ENCODE measurements at places on chromosomes 6 and 20.

DNA sequence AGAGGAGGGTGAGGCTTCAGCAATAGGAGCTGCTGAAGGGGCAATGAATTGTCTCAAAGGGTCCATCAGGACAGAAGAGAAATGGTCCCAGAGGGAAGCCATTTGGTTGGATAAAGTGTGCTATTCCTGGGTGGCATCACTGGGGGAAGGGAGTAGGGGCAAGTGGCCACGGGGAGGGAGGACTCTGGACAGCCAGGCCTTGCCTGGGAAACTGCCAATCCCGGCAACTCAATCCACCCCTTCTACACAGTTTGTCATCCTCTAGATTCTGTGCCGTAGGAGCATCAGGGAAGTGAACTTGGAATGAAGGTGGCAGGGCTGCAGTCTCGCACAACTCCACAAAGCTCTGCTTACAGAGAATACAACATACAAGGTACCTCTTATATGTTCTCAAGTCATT lies 59.5 kb upstream of the RIPOR2 start:
- no peak for DNase-seq

DNA sequence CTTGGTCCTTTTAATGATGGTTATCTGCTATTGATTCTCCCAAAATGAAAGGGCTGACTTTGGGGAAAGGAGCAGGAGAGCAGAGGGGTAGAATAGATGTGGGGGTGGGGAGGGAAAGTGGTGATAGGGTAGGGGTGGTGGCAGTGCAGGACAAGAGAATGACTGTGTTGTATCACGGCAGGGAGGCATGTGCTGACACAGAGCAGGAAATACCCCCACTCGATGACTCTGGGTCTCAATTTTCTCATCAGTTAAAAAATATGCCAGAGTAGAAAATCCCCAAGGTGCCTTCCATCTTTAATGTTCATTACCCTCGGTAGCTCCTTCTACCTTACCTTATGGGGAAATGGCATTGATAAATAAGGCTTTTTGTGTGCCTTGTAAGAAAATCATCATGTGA lies 79.0 kb upstream of the ATXN1 start:
- no peak for DNase-seq

DNA sequence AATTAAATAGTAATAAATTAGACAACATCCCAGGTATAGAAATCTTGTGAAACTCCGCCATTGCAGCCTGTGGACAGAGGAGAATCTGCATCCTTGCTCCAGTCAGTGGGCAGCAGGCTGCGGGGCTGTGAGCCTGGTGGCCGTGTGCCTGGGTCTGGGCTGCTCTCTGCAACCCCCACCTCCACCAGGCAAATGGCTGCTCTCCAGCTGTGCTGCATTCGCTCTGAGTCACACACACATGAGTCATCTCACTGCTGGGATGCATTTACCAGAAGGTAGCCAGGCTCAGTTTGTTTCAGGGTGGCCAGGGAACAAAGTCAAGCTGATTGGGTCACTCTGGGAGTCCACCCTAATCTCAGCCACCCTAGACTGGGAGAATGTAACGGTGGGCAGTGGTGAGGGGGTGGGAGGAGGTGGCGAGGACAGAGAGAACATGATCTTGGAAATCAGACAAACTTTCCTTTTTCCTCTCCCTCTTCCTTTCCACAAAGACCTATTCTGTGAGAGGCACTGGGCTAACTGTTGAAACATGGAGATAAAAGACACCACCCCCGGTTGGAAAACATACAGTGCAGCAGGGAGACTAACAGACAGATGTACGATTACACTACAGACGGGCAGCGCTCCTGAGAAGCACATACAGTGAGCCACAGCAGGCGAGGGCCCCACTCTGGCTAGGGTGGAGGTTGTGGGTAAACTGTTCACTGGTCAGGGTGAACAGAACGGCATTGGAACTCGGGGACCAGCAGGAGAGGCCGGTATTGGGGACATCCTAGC lies 59.2 kb downstream of the TRAM2 start:
- peak; percentile 98 for DNase-seq

GRCh38 chr6:39847221-39847620 lies 55.0 kb downstream of the DAAM2 start:
- DNase-seq: peak; percentile 48

GRCh38 chr20:63745424-63745805 lies 5.8 kb downstream of the SLC2A4RG start:
- no peak for DNase-seq

- peak; percentile 93 for DNase-seq
Observed at GRCh38 chr6:37547564-37548061, 47.9 kb upstream of the CCDC167 start.

DNA sequence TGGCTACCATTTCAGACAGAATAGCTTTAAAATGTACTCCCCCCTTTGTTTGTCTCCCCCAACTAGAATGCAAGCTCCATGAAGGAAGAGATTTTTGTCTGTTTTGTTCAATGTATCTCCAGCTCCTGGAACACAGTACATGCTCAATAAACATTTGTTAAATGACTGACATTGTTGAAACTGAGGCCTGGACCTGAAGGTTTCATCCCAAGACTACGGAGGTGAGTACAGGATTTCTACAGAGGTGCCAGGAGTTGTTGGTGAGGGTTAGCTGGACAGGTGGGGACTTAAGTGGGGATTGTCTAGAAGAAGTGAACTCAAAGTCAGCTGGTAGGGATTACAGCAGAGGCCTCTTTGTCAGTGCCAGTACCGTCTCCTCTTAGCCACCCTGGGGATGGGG lies 19.4 kb downstream of the VEGFA start:
- DNase-seq: no peak

DNA sequence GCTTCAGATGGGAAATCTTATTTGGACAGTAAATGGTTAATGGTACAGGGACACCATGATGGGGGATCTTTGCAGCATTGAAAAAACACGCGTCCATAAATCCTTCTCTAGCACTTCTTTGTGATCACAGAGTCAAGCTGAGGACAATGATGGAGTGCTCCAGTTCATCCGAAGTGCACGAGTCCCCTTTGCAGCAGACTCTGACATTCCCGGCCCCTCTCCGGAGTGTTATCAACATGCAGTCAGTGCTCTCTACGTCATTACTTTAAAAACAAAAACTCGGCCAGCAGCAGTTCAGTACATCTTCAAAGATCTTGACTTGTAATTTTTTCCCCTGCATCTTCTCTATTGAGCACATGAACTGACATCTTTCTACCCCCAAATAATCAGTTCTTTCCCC lies 185.5 kb upstream of the AKAP12 start:
- DNase-seq: peak; percentile 84

GRCh38 chr6:11824986-11825385 lies 46.4 kb upstream of the ADTRP start:
- no peak for DNase-seq

GRCh38 chr6:128570680-128571063 lies 50.3 kb upstream of the PTPRK start:
- DNase-seq: no peak

- DNase-seq: peak; percentile 13
Observed at GRCh38 chr20:45470937-45471336, 1.4 kb downstream of the WFDC2 start.

DNA sequence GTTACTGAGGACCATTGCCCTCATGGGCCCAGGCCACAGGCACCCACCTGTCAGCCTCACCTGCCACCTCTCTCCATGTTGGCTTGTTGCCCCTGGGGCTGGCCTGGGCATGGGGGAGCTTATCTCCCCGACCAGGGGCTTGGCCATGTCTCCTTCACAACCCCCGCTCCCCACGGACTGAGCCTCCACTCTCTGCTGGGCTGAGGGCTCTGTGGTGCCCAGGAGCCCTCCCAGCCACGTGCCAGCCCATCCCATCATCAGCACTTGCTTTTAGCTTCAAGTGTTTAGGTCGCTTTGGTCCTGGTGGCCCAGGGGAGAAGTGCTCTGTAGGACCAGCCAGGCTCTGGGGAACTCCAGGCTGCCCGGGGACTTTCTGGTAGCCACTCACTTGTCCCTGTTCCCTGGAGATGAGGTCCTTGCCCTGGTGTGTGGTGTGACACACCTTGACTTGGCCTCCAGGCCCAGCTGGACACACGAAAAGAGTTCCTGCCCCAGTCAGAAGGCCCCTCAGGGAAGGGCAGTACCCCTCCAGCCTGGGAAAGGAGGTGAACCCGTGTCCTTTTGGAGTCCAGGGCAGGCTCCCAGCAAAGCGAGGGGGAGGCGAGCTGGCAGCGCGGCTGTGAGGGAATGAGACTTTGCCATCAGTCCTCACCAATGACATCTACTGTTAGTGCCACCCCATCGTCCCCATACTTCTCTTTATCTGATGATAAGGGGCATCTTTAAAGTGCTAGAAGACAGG lies 352.6 kb downstream of the ZFAND3 start:
- DNase-seq: no peak

DNA sequence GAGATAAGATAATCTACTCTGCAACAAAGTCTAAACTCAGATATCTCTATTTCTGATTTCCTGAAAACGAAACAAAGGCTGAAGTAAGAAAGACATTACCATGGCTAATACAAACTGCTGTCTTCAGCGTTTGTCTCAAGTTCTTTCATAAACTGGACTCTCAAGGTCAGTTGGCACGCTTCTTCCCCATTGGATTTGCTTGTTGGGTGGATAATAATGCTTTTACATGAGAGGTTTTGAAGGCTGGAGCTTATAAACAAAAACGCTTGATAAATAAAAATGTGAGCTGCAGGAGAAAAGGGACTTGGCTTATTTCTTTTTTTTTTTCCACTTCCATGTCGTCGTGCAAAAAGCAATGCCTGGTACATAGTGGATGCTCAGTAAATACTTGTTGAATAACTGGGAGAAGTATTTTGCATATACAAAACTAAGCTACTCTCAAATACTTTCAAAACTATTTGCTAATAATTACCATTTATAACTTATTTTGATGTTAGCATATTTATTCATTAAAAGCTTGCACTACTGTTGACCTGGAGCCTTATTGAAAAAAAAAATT lies 65.7 kb upstream of the EEF1A1 start:
- peak; percentile 48 for DNase-seq

GRCh38 chr6:18335948-18336347 lies 51.2 kb upstream of the RNF144B start:
- no peak for DNase-seq

DNA sequence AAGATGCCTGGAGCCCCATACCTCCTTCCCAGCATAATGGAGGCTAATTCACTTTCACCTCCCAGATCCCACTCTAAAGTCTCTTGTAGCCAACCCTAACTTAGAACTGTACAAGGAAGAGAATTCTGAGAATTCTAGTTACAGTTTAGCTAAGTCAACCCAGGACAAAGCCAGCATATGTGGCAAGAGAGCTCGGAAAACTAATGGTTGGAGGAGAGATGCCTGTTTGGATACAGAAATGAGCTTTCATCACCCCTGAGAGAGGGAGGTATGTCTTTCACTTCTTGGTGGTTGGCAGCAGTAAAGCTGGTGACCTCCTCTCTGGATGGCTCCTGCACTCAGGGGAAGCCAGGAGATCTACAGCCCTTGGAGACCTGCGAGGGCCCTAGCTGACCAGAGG lies 252.6 kb upstream of the SUPT3H start:
- DNase-seq: no peak

- DNase-seq: peak; percentile 65
Observed at GRCh38 chr20:41047975-41048305, 19.3 kb downstream of the TOP1 start.

DNA sequence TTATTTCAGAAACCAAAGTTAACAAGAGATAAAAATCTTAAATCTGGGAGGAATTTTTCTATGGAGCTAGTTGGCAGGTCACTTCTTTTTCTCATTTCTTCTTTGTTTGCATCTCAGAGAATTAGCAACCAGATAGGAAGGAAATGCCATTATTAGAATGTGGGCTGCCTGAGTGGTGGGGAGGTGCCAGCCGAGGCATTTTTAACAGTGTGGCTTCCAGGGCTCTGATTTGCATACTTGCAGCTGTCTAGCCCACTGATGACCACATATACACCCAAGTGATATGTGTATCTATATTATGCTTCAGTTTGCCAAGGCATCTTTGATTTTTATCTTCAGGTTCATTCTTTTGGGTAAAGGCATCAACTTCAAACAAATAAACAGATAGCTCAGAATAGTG lies 206.7 kb downstream of the CLIC5 start:
- DNase-seq: no peak

DNA sequence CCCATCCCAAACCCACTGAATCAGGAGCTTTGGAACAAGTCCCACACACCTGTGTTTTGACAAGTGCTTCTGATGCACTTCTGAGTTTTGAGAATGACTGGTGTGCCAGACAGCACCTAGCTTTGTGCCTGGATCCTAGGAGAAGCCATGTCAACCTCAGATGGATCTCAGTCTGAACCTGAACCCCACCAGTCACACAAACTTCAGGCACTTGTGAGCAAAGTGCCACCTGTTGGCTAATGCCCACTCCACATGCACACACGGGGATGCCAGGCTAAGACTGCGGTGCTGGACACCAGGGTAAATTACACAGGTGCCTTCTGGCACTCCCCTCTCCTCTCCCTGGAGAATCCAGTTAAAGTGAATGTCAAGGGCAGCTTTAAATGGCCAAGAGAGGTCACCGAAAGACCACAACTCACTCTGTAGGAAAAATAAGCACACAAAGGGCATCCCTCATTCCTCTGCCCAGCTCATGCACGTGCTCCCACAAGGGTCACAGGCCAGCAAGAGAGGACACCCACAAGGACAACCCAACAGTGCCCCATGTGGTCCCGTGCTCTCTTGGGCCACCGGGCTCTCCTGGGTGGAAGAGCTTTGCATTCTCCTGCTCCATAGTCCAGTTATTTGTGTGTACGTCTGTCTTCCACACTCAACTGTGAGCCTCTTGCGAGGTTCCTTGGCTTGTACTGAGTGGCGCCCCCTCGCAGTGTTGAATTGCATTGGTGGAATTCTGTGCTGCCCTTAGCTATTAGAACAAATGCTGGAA lies 45.6 kb downstream of the TAF8 start:
- DNase-seq: no peak

DNA sequence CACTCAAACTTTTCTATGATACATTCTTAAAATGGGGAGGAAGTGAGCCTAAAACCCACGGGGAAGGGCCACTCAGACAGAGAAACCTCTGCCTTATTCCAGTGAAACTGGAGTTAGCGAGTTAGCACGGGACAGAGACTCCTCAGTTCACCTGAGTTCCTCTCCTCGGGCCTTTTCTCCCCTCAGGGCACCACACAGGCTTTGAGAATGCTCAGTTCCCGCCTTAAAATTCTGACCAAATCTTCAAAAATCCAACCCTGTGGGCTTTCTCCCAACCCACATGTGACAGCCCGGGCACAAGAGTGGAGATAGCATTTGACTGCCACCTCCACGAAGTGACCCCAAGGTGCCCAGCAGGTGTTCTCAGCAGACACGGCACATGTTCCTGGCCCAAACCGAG lies 204.3 kb downstream of the SMOC2 start:
- DNase-seq: no peak

DNA sequence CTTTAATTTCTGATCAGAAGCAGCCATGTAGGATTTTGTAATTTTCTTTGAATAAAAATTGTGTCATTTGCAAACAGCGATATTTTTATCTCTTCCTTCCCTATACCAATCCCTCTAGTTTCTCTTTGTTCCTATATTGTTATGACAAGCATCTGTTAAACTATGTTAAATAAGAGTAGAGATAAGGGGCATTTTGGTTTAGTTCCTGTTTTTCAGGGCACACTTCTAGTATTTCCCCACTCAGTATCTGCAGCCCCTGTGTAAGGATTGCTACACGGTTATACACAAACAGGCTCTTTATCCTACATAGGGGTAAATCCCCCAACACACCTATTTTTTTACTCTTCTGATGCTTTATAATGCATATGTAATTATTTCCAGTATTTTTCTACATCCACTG lies 42.1 kb downstream of the TRERF1 start:
- no peak for DNase-seq

- DNase-seq: no peak
Observed at GRCh38 chr6:119683671-119684070, 334.1 kb upstream of the MAN1A1 start.
